CD8-positive, alpha-beta T cell (primary cell): ENCODE measurements at places on chromosomes 6 and 20.

- no peak for DNase-seq
These were observed 231.4 kb downstream of the PHACTR1 start for GRCh38 chr6:12947967-12948366.

DNA sequence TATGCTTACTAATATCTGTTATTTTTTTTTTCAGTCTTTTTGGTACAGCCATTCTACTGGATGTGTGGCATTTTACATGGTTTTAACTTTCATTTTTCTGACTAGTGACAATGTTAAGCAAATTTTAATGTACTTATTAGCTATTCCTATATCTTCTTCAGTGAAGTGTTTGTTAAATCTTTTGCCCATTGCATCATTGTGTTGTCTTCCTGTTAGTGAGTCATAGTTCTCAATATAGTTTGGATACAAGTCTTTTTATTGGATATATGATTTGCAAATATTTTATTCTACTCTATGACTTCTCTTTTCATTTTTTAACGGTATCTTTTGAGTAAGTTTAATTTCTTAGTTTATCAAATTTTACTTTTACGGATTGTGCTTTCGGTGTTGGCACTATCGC is 519.4 kb downstream of the CDKAL1 start:
- DNase-seq, result no peak

GRCh38 chr20:1818247-1818840 is 76.9 kb upstream of the SIRPA start:
- no peak for DNase-seq

DNA sequence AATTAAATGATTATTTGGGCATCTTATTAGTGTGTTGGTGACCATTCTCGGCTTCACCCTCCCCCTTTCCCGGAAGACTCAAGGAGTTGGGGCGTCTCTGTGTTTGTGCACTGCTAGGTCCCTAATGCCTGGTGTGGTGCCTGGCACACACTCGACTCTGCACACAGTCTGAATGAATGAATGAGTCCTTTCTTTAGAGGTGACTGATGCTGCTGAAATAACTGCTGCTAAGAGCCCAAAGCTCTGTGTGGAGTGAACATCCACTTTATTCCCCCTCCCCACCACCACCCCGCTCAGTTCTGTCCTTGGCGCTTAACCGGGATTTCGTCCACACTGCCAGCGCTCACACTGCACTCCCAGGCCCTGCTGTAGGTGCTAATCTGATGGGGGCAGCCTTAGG is 1.2 kb upstream of the PHACTR3 start:
- no peak for DNase-seq

DNA sequence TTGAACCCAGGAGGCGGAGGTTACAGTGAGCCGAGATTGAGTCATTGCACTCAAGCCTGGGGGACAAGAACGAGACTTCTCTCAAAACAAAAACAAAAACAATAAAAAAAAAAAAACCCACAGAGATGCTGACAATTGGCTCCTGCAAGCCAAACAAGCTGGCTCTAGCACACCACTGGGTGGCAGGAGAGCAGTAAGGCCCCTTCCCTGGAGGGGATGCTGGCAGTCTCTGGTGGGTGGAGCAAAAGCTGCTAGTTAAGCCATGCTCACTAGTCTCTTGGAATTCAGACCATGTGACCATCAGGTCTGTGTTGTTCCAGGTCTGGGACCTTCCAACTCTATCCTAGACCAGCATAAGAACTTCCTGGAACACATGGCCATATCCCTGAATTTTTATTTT is 18.9 kb upstream of the DSN1 start:
- no peak for DNase-seq
